Inflammatory macrophage treated with lipopolysaccharide for 4 hours (primary cell): ENCODE measurements at places on chromosomes 4 and X.

GRCh38 chrX:48939524-48940228, 17.7 kb downstream of the OTUD5 start:
- DNase-seq, result no peak

DNA sequence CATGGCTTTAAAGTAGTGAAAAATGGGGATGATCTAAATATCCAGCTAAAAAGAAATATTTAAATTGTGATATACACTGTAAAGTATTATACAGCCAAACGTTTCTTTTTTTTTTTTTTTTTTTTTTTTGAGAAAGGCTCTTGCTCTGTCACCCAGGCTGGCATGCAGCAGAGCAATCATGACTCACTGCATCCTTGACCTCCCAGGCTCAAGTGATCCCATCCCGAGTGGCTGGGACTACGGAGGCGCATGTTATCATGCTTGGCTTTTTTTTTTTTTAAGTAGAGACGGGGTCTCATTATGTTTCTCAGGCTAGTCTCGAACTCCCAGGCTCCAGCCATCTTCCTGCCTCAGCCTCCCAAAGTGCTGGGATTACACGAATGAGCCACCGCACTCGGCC, 17.1 kb downstream of the SMIM14 start:
- peak; percentile 52 for DNase-seq

GRCh38 chrX:22021751-22022324, 10.3 kb upstream of the PHEX start:
- no peak for DNase-seq

GRCh38 chr4:73193155-73193554, 65.4 kb downstream of the ANKRD17 start:
- DNase-seq, result peak; percentile 19

DNA sequence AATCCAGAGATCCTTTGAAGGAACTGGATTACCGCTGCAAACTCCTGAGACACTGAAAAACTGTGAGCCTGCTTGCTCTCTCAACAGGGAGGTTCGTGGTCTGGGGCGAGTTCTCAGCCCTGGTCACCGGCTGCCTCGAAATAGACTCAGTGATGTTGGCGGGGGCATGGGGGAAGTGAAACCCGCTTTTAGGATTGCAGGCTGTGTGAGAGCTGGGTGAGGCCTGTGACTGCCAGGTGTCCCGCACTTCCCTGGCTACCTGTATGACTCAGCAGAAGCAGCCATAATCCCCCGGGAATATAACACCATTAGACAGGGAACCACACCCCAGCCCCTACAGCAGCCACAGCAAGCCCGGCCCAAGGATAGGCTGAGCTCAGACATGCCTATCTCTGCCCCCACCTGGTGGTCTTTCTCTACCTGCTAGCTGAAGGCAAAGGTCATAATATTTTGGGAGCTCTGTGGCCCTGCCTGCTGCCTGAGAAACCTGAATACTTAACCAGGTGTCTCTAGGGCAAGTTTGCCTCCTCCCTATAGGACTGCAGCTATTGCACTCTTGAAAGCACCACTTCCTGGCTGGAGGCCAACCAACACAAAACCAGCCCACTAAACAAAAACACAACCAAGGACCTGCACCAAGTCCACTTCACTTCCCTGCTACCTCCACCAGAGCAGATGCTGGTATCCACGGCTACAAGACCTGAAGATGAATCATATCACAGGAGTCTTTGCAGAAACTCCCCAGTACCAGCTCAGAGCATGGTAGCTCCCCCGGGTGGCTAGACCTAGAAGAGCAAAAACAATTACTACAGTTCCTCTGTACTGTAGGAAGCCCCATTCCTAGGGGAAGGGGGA, 202.0 kb downstream of the RRAGB start:
- DNase-seq, result no peak

- DNase-seq, result no peak
These were observed 567.9 kb downstream of the INPP4B start for GRCh38 chr4:142278171-142278570.

DNA sequence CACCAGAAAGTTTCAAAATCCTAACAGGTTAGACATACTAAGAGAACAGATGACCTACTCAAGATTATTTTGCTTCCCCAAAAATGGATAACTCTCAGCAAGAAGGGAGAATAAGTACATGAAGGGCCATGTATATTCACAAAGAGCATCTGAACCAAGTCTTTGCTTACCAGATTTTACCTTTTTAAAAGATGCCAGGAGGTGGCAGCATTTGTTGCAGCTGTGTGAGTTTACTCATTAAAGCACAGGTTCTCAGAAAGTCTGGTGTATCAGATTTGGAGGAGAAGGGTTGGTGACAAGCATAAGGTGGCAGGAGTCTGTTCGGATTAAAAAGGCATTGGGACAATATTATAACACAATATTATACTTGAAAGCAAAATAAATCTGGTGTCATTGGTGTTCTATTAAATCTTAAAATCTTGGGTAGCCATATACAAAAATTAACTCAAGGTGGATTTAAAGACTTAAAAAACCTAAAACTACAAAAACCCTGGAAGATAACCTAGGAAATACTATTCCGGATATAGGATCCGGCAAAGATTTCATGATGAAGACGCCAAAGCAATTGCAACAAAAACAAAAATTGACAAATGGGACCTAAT, 51.3 kb upstream of the NFKB1 start:
- DNase-seq, result peak; percentile 79

DNA sequence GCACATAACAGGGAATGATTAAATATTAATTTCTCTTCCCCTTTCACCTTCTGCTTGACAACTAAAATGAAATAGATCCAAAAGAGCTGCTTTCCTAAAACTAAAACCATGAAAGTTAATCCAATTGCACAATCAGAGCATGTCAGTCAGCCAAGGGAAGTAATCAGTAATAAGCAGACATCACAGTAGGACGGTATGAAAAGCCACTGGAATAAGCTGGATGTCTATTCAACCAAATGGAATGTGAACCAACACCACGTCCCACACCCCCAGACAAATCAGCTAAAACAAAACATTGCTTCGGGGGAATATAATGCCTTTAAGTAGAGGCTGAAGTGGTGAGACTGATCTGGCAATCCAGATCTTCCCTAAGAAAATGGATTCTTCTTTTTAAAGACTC, 859.4 kb upstream of the FTHL17 start:
- DNase-seq, result no peak

DNA sequence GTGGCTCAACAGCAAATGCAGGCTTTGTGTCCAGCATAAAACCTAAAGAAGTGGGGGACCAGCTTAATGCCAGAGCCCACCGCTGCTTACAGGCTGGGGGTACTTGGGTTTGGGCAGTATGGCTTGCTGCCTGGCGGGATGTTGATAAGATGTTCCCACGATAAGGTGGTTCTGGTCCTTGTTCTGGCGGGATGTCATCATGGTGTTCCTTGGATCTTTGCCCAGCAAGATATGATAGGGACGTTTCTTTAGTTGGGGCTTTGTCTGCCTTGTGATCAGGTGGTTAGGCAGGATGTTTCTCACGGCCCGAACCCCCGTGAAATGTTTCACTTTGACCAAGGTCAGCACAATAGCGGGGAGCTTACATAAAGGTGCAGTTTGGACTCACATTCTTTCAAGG, 35.3 kb downstream of the PNPLA4 start:
- no peak for DNase-seq

DNA sequence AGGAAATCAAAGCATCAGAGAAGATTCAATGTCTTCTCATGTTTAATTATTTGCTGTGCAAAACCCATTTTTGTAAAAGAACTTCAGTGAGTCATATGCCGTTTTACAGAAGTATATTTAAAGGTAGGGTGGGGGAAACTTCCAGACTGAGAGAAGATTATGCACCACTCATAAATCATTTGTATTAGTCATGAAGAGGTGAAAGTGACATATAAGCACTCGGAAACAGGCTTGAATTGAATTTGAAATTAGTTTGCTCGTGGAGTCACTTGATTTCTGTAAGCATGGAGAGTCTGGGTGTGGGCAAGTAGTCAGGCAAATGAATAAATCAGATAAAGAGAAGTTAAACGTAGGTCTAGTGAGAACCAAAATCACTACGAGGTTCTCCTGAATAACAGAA, 335.1 kb downstream of the ANK2 start:
- no peak for DNase-seq

DNA sequence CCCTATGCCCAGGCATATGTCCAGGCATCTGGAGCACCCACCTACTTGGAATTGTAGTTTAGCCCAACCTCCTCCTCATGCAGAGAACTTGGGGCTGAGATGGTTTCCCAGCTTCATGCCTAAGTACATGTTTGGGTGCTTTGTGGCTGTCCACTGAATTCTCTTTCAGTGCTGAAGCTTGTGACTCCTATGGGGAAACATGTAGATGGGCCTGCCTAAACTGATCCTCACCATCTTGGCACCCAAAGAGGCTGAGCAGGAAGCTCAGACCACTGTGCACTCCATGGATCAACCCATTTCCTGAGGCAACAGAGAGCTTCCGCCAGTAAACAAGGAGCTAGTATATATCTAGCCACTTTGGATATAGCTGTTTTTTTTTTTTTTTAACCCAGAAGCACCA, 2733.7 kb downstream of the PCDH7 start:
- DNase-seq, result no peak
